Activated T-cell treated with anti-CD3 and anti-CD28 coated beads, Interleukin-2, amount 50 U/mL, for 72 hours (primary cell): ENCODE measurements at places on chromosomes 5 and 9.
A peak's percentile ranks its signal among the peaks of the same experiment; 100 is the strongest.

- no peak for DNase-seq
Measured at GRCh38 chr9:36426945-36427344, 26.9 kb upstream of the RNF38 start.

GRCh38 chr5:22852807-22853660 lies at the start of gene CDH12:
TSS of gene CDH12 (minus strand) at chr5:22853344.
- no peak for DNase-seq

GRCh38 chr9:21154018-21154608 lies 12.3 kb downstream of the IFNA21 start:
- DNase-seq = no peak

- DNase-seq = no peak
Measured at GRCh38 chr9:111514967-111515366, 10.0 kb upstream of the ZNF483 start.

- no peak for DNase-seq
Measured at GRCh38 chr5:141846031-141846430, 32.2 kb downstream of the PCDH1 start.

- DNase-seq = no peak
Measured at GRCh38 chr9:136057236-136058081, 37.6 kb downstream of the NACC2 start.

DNA sequence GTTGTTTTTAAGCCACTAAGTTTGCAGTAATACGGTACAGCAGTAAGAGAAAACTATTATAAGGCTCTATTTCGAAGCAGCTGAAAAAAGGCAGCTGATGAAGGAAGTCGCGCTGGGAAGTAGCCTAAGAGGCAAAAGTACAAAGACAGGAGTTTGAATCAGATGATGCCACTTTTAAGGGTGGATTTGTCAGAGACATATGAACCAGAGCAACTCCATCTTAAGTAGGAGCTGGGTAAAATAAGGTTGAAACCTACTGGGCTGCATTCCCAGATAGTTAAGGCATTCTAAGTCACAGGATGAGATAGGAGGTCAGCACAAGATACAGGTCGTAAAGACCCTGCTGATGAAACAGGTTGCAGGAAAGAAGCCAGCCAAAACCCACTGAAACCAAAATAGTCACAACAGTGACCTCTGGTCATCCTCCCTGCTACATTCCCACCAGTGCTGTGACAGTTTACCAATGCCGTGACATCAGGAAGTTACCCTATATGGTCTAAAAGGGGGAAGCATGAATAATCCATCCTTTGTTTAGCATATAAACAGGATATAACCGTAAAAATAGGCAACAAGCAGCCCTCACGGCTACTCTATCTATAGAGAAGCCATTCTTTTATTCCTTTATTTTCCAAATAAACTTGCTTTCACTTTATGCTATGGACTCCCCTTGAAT lies 91.8 kb upstream of the PRSS3 start:
- DNase-seq = no peak

DNA sequence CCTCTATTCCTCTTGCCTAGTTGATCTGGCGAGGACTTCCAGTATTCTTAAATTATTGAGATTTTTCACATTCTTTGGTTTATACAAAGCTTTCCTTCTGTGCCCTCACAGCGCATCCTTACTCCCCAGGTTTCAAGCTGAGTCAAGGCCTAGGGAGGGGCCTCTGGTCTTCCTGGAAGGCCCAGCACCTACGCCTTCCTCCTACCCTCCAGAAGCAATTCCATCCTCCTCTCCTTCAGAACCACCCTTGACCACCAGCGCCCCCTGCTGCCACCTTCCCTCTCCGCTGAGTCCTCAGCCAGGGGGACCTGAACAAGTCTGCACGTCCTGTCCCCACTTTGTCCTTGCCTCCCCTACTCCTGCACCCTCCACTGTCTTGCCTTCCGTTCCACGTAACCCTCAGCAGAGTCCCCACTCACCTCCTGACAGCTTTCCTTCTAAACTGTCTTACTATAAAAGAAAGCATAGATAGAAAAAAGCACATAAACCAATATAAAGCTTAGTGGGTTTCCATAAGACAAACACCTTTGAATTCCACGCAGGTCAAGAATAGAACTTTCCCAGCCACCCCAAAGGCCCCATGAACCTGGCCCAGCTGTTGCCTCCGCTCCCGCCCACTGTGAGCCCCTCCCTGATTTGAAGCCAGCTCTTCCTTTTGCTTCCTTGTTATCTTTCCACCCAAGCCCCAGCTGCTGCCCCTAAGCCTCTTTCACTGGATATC lies 63.0 kb upstream of the CTSL start:
- DNase-seq = peak; percentile 74

GRCh38 chr5:142860270-142860669 lies 90.1 kb downstream of the ARHGAP26 start:
- no peak for DNase-seq

- DNase-seq = no peak
Measured at GRCh38 chr5:151118913-151119575, 38.2 kb upstream of the TNIP1 start.
